Fibroblast of the aortic adventitia (primary cell): ENCODE measurements at places on chromosomes 16 and 17. TPM values are rescaled to one million over a fixed set of nuclear protein-coding genes. Genes with fewer than 3 reads are reported as not detected.

DNA sequence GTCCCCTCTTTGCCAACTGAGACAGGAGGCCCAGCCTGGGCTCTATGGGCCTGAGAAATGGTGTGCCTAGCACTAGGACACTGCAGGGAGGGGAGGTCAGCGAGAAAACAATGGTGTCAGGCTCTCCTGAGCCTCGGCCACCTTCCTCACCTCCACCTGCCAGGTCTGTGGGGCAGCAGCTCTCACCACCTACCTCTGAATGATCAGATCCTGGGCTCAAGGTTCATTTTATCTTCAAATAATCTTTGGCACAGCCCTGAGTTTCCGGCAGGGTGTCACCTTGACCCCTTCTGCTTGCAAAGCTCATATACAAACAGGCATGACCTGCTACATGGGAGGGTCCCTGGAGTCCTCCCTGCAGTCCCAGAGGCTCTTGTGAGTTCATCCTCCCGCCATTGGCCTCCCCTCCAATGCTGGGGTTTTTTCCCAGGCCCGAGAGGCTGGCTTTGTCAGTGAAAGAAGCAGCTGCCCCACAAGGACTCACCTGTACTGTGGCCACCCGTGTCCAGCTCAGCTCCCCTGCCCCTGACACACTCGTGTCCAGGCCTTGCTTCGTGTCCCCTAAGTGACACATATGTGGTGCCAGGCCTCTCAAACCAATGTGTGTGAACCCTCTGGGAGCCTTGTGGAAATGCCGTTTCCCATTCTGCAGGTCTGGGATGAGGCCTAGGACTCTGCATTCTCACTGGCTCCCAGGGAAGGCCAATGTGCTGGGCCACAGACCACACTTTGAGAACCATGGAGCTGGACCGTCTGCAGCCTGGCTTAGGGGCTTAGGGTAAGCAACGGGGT lies 176.8 kb upstream of the CIBAR2 start:
- DNase-seq = no peak

The NRN1L gene
- total RNA-seq = not detected in 2 replicates

GRCh38 chr17:34635876-34636275 lies 56.5 kb downstream of the TMEM132E start:
- DNase-seq = no peak

- peak; percentile 84 for DNase-seq
These were observed 28.3 kb upstream of the BHLHA9 start for GRCh38 chr17:1241929-1242328.

- no peak for DNase-seq
These were observed 22.0 kb upstream of the USP10 start for GRCh38 chr16:84677849-84678248.

DNA sequence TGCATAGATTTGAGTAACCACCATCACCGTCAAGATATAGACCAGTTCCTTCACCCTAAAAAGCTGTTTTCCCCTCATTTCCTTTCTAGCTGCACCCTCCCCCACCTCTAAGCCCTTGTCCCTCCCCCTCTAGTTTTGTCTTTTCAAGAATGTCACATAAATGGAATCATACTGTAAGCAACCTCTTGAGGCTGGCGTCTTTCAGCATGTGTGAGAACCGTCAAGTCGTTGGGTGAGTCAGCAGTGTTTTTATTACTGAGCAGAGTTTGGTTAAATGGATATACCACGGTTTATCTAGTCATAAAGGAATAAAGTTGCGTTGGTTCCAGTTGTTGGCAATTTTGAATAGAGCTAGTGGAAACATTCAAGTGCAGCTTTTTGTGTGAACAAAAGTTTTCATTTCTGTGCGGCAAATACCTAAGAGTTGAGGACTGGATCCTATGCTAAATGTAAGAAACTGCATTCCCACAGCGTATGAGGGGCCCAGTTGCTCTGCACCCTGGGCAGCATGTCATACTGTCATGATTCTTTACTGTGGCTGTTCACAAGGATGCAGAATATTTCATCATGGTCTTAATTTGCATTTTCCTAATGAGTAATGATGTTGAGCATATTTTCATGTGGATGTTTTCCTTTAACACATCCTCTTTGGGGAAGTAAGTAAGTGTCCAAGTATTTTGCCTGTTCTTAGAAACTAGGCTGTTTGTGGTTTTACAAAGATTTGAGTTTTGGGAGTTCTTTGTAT lies 264.3 kb downstream of the CPPED1 start:
- peak; percentile 17 for DNase-seq

The CDK5R1 gene
- 0.49 and 1.4 TPM in 2 replicates for total RNA-seq

- DNase-seq = no peak
These were observed 26.6 kb downstream of the STH start for GRCh38 chr17:46025510-46026165.

The TMEM238L gene
- total RNA-seq = not detected in 2 replicates

GRCh38 chr17:29603109-29603674 lies 10.3 kb downstream of the ANKRD13B start:
- no peak for DNase-seq

The MMP25 gene
- not detected in 2 replicates for total RNA-seq
